ENCODE measurements at places on chromosomes 6 and 20.
A peak's percentile ranks its signal among the peaks of the same experiment; 100 is the strongest.

GRCh38 chr6:119856136-119856535 lies 506.6 kb upstream of the MAN1A1 start:
- DNase-seq, result peak; percentile 18

DNA sequence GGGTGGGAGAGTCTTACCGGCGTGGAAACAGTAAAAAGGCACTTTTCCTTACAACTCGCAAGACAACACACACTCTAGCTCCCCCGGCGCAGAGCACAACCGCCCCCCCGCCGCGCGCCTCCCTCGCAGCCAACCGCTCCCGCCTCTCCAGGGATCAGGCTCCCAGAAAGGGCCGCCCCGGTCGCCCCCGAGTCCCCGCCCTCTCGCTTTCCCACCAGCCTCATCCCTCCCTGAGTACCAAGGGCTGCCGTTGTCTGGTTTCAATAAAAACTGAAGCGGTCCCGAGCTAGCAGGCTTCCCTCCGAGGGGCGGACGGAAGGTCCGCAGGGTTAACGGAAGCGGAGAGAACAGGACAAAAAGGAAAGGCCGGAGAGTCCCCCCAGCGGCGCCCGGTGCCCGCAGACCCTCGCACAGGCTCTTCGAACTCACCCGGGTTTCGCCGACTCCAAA lies 804 bp downstream of the ELOVL5 start:
- DNase-seq, result peak; percentile 58

DNA sequence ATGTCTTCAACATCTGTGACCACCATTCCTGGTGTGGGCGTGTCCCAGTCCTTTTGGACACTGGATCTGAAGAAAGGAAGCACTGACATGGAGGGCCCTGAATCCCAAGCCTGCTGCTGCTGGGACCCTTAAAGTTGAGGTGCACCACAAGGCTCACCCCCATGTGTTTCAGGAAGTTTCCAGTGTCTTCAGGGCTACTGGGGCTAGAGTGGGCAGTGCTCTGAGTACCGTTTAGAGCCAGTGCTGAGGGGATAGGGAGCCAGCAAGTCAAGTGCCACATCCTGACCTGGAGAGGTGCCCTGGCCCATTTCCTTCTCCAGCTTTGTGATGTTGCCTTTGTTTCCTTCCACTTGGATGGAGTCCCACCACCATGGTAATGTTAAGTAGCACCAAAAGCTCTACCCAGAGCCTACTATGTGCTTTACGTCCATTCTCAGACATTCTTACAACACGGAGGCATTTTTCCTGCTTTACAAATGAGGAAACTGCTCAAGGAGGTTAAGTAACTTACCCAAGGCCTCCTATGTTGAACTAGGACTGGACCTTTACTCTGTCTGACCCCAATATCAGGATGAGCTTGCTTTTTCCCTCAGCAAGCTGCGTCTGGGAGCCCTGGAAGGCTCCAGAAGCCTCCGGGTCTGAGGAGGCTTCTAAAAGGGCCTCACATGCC lies 552 bp upstream of the DEF6 start:
- no peak for DNase-seq

DNA sequence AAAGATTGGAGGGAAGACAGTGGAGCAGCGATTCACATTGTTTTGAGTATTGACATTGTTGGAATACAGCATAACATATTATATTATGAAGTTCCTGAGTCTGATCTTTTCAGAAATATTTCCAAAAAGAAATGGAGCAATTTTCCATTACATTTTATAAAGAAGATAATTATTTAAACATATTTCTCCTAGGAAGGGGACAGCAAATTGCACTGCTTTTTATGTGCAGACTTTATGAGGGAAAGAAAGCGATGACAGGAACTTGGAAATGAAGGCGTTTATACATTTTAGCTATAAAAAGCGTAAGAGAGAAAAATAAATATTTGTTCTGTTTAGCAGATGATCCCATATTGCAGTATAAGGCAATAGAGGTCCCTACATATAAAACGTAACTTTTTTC lies 117.0 kb upstream of the EDN1 start:
- no peak for DNase-seq

DNA sequence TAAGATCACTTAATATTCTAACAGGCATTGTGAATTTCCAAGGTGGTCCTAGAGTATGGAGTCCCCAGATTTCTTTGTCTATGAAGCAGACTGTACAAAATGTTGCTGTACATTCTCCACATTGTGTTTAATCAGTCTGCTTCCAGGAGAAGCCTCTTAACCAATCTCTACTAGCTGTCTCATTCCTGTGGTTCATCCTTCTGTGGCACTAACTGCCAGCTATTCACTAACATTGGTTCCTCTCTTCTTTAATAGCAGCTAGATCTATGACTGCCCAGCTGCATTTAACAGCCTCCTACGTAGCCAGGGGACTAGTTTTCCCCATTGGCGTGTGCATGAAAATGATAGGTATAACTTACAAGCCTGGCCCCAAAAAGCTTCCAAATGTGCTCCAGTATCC lies 395.4 kb downstream of the SAMD5 start:
- DNase-seq, result no peak

DNA sequence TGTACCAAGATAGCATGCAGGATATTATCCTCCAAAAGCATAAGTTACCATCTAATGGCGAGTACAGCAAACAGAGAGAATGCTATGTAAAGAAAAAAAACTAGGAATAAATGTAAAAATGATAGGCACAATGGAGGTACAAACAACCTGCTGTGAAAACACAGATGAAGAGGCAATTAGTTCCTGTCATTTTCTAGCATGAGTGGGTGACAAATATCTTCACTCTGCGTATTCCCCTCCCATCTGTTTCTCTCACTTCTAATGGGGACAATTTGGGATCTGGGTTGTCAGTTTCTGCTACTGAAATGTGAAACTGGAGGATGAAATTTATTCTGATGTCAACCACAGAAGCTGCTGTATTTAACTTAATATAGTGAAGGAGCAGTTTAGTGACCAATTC lies 11.7 kb upstream of the PTPRK start:
- no peak for DNase-seq

- no peak for DNase-seq
Observed at GRCh38 chr6:170236131-170236836, 54.6 kb downstream of the DLL1 start.

DNA sequence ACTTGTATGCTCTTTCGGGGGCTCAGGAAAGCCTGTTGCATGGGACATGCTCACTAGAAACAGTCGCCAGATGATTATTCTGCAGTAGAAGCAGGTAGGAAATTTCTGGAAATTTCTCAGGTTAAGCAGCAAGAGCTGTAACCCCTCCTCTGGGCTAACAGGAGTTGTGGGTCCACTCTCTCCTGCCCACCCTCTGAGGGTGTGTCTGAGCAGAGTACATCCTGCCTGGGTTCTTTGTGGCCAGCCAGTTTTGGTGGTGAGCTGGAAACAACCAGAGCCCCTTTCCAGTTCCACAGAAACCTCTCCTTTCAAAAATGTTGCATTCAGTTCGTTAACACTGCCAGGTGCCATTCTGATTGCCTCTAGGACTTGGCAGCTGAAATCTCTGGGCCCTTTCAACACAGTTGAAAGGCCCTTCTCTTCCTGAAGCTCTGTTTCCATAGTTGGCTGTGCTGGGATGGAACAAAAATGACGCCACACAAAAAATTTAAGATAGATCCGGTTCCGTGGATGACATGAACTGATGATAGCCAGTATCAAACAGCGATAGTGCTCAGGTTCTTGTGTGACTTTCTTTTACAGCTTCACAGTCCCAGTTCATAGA lies 38.5 kb downstream of the PLCG1 start:
- DNase-seq, result no peak

- DNase-seq, result no peak
Observed at GRCh38 chr20:37309936-37310590, 20.6 kb downstream of the MANBAL start.

DNA sequence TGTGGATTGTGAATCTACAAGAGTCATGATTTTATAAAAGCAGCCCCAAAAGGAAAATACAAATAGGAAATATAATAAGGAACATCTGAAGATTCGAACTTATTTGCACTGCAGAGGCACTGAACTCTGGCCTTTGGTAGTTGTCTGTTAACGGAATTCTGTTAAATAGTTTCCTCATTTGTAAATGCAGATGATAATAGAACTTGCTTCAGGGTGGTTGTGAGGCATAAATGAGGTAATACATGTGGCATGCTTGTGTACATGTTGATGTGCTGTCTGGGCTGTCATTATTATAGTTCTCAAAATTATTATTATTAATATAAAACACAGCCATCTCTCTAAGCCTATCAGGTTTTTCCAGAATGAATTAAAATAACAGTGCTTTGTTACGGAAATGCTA lies 302.0 kb downstream of the NRN1 start:
- no peak for DNase-seq

DNA sequence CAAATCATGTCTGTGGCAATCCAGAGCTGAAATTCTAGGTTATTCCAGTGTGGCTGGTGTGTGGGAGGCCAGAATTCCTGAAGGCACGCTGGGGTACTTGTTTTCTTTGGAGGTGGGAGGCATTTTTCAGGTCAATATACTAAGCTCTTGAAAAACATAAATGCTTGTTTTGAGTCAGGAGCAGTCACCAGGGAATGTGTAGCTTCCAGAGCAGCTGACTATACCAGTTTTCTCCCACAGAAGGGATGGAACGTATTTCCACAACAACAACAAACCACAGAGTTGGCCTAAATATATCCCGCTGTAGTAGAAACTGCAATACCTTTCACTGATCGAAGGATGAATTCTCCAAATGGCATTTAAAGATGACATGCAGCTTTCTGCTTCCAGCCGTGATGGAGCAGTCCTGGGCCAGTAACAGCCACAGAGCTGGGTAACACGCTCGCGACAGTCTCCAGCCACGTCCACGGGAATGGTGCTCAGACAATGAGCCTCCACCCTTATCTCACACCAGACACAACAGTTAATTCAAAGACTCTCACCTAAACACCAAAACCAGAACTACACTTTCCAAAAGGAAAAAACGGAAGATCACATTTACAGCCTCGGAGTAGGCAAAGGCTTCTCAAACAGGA lies 23.2 kb downstream of the CHRNA4 start:
- DNase-seq, result no peak

DNA sequence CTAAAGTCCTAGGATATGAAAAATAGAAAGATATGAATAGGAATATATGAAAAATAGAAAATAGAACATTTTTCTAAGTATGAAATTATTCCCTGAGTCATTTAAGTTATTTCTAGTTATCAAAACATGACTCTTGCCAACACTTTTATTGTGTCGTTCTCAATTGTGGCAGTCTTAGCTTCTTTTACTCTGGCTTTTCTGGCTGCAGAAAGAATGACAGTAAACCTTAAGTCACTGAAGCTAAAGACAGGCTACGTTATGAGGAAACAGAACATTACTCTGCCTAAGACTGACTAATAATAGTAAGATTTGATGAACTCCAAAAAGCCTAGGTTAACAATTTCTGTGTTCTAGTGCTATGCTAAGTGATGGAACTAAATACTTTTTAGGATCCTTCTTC lies 74.6 kb downstream of the AIG1 start:
- no peak for DNase-seq

GRCh38 chr6:167398214-167399050 lies 73.5 kb downstream of the TTLL2 start:
- no peak for DNase-seq

DNA sequence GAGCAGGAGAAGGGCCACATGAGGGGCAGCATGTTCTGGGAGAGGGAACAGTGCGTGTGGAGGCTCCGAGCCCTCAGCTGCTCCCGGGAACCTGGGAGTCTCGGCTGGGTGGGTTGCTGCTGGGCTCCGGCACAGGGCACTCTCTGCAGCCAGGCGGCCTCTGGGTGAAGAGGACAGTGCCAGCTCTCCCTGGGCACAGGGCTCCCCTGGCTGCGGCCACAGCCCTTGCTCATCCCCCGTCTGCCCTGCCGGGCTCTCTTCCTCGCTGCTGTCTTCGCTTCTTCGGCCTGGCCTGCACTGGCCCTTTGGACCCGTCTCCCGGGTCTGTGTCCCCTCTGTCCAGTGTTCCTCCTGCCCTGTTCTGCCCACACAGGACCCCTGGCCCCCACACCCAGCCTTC lies 48.2 kb downstream of the CDH4 start:
- no peak for DNase-seq

DNA sequence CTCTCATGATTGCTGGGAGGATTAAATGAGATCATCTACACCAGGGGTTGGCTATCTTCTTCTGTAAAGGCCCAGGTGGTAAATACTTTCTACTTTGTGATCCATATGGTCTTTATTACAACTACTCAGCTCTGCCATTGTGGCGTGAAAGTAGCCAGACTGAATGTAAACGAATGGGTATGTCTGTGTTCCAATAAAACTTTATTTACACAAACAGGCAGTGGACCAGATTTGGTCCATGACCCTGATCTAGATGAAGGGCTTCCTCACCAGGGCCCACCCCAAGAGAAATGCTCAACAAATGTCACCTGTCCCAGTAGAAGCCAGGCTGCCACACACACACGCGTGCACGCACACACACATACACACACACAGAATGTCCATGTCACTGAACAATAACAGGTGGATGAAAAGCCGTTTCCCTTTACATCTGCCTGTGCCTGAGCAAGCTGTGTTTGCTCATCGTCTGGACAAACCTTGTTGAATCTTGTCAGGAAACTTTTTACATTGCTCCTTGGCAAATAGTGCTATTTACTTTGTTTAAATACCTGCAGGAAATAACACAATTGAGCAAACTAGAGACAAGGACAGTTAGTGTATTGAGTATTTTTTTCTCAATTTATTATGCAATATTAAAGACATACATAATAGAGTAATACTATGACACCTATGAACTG lies 114.3 kb downstream of the EYA2 start:
- DNase-seq, result no peak

GRCh38 chr20:24158281-24158680 lies 169.7 kb upstream of the GGTLC1 start:
- no peak for DNase-seq

- DNase-seq, result no peak
Observed at GRCh38 chr20:57691699-57692098, 18.1 kb downstream of the PMEPA1 start.

GRCh38 chr6:87396595-87397392 lies 11.0 kb upstream of the CFAP206 start:
- DNase-seq, result no peak

DNA sequence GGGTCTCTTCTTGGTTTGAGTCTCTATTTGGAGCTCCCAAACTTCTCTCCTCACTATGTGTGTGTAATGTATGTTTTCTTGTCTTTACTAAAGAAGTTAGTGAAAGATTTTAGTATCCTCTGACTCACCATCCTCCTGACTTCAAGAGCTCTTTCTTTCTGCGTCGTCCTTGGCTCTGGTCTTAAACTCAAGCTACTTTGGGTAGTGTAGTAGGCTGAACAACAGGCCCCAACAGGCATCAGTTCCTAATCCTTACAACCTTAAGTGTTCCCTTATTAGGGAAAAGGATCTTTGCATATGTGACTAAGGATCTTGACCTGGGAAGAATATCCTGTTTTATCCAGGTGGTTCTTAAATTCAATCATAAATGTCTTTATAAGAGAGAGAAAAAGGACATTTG lies 810.2 kb downstream of the MAFB start:
- DNase-seq, result no peak

GRCh38 chr6:108594151-108594550 lies 33.4 kb downstream of the FOXO3 start:
- DNase-seq, result no peak

DNA sequence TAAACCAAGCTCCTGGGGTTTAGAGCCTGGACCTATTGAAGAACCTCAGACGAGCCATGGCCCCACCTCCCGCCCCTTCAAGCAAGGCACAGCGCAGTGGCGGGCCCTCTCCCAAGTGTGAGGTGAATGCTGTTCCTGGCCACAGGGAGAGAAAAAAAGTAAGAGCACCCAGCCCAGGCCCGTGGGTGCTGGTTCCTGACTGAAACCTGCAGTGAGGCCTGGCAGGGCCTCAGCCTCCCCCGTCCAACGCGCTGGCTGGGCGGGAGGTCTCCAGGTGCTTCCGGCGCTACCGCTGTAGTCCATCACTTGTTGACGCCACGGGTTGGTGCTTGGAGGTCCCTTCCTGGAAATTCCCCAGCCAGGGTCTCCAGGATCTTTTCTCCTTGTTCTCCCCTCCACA lies 5.5 kb upstream of the FAM83C start:
- no peak for DNase-seq

All from T-helper 2 cell treated with Interferon-gamma antibody and Interleukin-4, amounts not matched to agents 5 μg/mL and 100 μg/mL, for 36 hours (primary cell).